ENCODE measurements at places on chromosomes 2 and 18. TPM values are rescaled to one million over a fixed set of nuclear protein-coding genes. Genes with fewer than 3 reads are reported as not detected.

SCN3A gene
- 1.4 TPM for total RNA-seq

NEMP2 gene
- total RNA-seq = 2.2 TPM

DNA sequence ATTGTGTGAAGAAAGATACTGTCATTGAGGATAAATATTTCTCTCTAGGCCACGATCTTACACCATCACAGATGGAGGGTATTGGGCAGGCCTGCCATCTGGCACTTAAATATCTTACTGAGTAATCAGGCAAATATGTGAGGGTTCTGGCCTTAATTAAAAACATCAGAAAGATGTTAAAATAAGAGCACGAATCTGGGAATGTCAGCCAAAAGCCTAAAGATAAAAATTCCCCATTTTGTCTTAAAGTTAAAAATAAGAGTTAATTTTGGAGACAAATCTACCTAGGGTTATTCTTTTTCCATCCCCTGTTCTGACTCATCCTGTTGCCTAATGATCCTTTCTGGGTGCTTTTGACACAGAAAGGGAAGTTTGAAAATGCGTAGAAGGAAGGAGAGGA, 121.0 kb downstream of the SUCLG1 start:
- H3K36me3 ChIP-seq = no peaks in the 10 kb centered on the region
- no peaks in the 10 kb centered on the region for H3K4me1 ChIP-seq
- H3K4me3 ChIP-seq = no peak overlapping the region
- no peak overlapping the region for H3K27ac ChIP-seq

PDE6D gene
- 13.8 TPM for total RNA-seq

GRCh38 chr2:7620255-7620654, 703.0 kb downstream of the RNF144A start:
- no peaks in the 10 kb centered on the region for H3K36me3 ChIP-seq
- no peak overlapping the region for H3K4me3 ChIP-seq
- no peaks in the 10 kb centered on the region for H3K27me3 ChIP-seq
- no peak overlapping the region for H3K27ac ChIP-seq
- DNase-seq = no peak

SERPINB10 gene
- not detected for total RNA-seq

SLC5A7 gene
- not detected for total RNA-seq

CTDSP1 gene
- 17.5 TPM for total RNA-seq

DNA sequence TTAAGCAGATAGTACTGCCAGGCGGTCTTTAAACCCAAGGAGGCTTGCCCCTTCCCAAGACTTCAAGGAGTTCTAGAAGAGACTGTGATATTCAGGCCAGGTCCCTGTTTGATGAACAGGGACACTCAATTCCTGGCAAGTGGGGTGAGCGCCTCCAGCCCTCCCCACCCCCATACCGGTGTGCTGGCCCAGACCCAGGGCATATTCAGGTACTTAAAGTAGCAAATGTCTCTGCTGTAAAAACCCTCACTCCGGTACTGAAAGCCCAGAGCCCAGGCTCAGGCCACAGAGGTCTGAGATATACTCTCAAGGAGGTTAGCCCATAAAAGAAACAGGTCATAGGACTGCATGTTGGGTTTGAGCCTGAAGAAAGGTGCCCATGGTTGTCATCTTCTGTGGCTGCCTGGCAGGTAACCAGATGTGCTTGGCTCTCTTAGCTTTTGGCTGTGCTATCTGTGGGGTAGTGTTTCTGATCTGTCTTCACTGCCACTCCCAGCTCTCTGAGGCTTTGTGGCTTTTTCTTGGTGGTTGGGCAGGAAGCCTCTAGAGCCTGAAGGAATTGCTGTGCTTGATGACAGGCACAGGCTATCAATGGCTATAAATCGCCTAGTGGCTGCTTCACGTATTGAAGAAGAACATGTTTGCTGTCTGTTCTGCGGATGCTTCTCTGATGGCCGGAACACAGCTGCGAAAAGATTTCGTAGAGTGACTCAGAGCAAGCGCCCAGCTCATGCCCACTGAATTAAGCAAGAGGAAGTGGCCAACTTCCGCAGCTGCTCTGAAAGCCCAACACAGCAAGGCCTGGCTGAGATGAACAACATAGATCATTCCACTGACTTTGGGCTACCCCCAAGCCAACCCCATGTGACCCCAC, 63.3 kb upstream of the ALPP start:
- no peak overlapping the region for H3K27ac ChIP-seq
- H3K4me1 ChIP-seq = no peaks in the 10 kb centered on the region
- no peak overlapping the region for H3K4me3 ChIP-seq
- no peaks in the 10 kb centered on the region for H3K36me3 ChIP-seq

GRCh38 chr2:73920577-73921545, 5.8 kb upstream of the DGUOK start:
- peak; percentile 38 for DNase-seq
- no peaks in the 10 kb centered on the region for H3K4me1 ChIP-seq
- H3K27me3 ChIP-seq = no peaks in the 10 kb centered on the region
- H3K4me3 ChIP-seq = no peak overlapping the region
- H3K36me3 ChIP-seq = peaks cover 33% of the 10 kb centered on the region

Data from IMR-90 (cell line).